Colonic mucosa (tissue), 4 donors: ENCODE measurements at places on chromosomes 4 and X. TPM values are rescaled to one million over a fixed set of nuclear protein-coding genes. Genes with fewer than 3 reads are reported as not detected.

ZDHHC9 gene
- 39.5 TPM for total RNA-seq

PROM1 gene
- 34.3 TPM for total RNA-seq

GATA1 gene
- 0.77 TPM for total RNA-seq

ADH1A gene
- 0.17 TPM for total RNA-seq

GEMIN8 gene
- 16.4 TPM for total RNA-seq

DNA sequence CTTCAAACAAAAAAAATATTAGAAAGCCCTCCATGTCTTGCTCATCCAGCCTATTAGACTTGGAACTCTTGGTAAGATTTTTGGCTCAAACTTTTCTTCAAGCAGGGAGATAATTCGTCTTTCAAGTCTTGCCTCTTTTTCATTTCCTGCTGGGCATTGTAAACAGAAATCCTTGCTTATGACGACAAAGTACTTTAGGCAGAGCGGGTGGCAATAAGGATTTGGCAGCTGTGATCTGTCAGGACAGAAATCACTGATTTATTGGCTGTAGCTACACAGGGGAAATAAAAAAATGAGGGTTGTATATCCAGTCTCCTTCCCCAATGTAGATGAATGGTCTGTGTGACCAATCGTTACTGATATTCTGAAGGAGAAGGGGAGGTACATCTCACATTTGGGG, 121.6 kb downstream of the SLC4A4 start:
- DNase-seq: peak; percentile 31

DNA sequence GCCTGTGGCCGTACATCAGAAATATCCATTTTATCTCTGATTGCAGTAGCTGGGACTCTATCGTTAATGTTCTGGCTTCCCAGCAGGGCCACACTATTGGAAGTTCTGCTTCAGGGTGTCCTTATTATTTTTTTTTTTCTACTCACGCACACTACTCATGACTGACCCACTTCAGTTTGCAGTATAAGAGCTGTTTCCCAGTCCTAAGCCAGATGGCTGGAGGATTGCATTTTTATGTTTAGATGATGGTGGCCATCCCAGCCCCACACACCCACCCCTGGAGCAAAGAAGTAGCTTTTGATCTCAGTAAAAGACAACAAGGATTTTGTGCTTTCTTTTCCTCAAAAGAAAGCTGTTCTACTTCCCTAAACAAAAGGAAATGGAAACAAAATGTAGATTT, 557.0 kb upstream of the GALNTL6 start:
- no peak for DNase-seq

GRCh38 chrX:66015900-66016689, 23.8 kb downstream of the VSIG4 start:
- DNase-seq: no peak

DNA sequence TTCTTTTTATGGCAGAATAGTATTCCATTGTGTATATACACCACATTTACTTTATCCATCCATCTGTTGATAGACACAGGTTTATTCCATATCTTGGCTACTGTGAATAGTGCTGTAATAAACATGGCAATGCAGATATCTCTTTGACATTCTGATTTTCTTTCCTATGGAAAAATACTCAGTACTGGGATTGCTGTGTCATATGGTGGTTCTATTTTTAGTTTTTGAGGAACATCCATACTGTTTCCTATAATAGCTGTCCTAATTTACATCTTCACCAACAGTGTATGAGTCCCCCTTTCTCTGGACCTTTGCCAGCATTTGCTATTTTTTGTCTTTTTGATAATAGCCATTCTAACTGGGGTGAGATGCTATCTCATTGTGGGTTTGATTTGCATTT, 73.5 kb downstream of the GPAT3 start:
- DNase-seq: no peak

- peak; percentile 22 for DNase-seq
These were observed 47.0 kb upstream of the MID1IP1 start for GRCh38 chrX:38754102-38754790.

DNA sequence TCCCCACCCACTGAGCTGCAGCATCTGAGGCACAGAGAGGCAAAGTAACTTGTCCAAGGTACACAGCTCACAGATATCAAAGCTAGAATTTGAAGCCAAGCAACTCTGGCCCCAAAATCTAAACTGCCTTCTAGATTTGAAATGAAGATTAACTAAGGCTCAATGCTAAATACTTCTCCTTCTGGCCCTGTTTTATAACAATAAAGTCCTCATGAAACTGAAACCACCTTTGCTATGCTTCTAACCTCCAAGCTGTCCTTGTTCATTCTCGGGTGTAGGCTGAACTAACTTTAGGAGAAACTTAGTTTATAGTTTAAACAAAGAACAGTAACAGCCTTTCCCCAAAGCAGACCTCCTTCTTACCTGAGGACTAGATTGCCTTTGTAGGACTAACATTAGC, 93.6 kb downstream of the DCTD start:
- no peak for DNase-seq

DNA sequence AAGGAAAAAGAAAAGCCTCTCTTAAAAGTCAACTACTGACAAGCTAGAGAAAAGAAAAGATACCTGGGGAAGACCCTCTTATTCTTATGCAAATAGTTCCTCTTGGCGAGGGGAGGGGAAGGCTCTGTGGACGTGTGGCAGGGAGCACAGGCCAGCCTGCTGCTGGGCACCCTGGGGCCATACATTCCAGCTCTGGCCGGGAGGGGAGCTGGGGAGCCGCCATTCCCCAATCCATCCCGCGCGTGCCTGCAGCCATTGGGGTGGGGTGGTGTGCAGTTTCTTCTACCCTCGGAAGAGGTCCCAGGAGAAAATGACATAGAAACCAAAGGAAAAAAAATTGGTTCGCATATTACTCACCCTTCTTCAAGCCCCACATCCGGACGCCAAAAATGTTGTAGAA, 1496.4 kb downstream of the RPA4 start:
- DNase-seq: no peak

- DNase-seq: no peak
These were observed 284.5 kb upstream of the CTSO start for GRCh38 chr4:156238171-156238570.

DNA sequence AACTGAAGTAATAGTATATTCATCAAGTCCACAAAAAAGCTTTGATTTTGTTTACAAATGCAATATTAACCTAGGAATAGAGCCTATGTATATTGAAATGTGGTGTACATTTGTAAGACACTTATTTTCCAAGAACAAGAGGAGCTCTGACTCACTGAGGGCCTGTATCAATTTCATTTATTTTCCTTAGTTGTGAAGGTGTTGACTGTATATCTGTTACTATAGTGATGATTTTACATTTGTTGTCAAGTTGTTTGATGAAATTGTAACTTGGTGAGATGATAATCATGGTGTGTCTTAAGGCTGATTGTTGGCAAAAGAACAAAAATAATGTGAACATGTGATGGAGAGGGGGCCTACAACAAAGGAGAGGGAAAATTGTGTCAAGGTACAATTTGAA, 274.9 kb upstream of the TEX13A start:
- DNase-seq: no peak

GRCh38 chr4:2082627-2083026, 23.5 kb downstream of the NAT8L start:
- DNase-seq: no peak

DNA sequence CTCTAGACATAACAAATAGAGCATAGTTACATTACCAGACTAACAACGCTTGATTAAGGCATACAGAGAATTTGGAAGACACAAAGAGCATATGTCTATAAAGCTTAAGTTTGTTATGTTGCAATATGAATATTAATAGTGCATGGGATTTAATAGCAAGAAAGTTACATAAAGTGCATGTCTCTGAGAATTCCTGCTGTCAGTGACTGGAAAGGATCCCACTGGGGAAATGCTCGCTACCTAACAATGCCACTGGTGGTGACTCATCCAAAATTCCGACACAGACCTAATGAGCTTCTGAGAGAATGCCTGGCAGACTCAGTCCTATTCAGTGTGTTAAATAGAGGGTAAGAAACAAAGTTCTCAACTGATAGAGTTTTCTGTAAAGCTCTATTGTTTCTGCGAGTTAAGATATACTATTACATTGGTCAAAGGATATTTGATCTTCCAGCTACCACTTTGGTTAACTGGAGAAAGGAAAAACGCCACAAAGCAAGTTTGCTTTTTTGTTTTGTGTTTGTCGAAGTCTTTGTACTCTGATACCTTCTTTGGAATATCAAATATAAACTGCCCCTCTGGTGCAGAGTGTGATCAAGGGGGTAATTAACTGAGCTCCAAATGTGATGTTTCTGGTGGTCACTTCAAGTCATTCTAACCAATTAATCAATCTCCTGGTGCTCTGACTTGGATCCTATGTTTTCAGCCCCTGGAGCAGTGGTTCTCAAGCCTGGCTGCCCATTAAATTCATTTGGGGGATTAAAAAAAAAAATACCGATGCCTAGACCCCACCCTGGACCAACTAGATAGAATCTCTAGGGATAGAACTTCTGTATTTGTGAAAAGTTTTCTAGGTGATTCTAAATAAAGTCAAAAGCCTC, 107.9 kb downstream of the PALLD start:
- DNase-seq: no peak

DNA sequence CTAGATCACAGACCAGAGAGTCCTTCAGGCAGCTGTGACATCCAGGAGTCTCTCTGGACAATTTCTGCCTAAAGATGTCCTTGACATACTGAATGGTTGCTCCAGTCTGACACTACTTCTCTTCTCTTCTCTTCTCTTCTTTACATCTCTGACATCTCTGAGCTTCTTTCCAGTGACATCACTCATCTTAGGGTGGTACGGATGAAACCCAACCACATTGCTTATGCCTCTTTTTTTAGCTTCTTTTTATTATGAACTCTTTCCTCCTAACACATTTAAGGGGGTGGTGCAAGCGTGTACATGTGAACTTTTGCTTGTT, 39.4 kb upstream of the IRF2 start:
- DNase-seq: no peak

DNA sequence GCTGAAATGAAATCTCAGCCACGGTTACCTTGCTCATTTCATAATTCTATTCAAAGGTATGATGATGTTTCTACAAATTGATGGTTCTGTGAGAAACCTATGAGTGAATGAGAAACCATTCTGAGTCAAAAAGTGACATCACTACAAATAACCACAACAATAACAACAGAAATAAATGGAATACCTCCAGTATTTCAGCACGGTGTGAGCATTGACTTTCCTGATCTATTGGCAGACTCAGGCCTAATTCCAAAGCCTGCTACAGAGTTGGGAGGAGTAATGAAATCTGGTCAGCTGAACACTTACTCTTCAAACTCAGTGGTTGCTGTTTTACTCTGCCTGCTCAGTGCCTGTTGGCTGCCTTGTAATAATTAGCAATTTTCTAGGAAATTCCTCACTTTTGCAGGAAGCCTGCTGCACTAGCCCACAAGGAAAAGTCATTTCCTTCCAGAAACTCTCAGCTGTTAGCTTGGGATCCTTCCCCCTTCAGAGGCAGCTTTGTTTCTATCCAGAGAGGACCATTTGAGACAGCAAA, 18.8 kb upstream of the SYNPO2 start:
- no peak for DNase-seq

DNA sequence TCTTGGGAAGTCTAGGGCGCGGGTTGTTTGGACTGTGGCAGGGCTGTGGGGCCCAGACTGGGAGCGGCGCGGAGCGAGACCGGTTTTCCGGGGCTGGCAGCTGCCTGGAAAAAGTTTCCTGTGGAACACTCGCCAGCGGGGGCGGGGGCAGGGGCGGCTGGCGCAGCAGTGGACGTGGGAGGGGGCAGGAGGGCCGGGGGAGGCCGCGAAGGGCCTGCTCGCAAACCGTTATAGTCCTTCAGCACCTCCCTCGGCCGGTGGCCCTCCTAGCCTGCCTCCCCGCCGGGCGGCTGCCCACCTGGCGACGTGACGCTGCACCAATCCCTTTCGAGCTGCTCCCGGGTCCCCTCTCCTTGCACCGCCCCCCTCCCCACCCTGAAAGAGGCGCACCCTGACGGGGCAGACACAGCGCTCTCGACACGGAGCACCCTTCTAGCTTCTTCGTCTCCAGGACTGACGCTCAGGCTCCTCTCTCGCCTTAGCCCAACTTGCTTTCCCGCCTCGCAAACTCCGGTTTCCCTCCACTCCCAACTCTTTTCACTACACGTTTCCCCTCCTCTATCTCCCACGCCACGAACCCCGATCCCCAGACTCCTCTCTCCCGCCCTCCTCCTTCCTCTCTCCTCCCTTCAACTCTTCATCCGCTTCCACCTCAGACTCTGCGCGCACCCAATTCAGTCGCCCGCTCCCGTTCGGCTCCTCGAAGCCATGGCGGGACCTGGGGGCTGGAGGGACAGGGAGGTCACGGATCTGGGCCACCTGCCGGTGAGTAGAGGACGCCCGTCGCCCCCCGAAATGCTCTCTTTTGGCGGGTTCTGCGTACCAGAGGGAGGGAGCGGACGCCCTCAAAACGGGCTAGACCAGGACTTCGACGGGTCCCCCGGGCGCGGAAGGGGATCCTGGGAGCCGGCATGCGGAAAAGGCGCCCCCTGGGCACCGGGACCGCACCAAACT, at the start of gene NRK:
TSS of gene NRK (plus strand) at position 402 of the 954 bp plus-strand sequence. CDS start at position 709, 307 bp downstream.
- no peak for DNase-seq

- DNase-seq: no peak
These were observed 101.5 kb upstream of the LIMCH1 start for GRCh38 chr4:41436419-41436818.

DNA sequence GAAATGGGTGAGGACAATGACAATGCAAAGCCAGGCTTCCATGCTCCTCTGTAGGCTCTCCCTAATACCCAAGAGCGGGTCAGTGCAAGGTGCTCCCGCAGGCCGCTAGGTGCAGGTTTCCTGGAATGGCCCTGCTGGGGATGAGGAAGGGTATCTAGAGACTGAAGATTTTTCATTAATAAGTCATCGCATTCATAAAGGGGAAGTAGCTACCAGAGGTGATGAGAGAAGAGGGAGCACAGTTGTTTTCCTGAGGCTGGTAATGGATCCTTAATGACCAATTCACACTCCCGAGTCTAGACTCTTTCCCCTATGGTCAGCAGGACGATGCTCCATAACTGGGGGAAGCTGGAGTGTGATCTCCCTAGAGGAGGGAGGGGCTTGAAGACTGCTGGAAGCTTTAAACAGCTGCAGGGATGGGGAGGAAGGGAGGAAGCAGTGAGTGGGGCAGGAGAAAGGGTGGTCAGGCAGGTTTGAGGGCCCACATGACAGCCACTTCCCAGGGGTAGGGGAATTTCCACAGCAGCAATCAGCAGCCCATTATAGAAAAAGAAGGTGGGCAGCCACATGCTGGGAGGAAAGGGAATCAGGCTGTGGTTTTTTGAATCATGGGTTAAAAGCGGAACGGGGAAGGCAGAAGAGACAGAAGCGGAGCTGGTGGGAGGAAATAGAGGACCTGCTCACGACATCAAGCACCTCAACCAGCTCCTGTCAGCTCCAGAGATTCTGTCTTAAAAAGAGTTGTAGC, 10.2 kb upstream of the ATP6AP2 start:
- DNase-seq: no peak

DNA sequence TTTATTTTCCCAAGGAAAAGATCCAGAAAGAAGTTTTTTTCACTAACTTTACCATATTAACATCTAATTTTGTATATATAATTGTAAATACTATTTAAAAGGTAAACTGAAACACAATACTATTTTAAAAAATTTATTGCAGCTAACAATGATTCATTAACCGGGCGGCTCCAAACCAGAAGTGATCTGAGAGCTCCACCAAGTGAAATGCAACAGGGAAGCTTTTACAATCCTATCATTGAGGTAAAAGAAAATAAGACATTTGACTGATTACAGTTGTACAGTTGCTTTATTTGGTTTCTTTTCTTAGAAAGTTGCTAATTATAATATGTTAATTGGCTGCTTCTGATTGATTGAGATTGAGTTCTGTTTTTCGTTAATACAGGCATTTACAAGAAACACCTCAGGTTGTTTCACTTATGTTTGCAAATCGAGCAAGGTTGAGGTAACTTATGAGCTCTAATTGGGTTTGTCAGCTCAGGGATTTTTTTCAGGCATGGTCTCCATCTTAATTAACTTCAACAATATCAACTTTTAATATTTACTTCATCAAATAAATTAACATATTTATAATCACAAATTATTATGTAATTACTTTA, 220.2 kb upstream of the UGT8 start:
- DNase-seq: no peak
